ENCODE measurements at places on chromosomes 13 and 19. TPM values are rescaled to one million over a fixed set of nuclear protein-coding genes. Genes with fewer than 3 reads are reported as not detected.

DNA sequence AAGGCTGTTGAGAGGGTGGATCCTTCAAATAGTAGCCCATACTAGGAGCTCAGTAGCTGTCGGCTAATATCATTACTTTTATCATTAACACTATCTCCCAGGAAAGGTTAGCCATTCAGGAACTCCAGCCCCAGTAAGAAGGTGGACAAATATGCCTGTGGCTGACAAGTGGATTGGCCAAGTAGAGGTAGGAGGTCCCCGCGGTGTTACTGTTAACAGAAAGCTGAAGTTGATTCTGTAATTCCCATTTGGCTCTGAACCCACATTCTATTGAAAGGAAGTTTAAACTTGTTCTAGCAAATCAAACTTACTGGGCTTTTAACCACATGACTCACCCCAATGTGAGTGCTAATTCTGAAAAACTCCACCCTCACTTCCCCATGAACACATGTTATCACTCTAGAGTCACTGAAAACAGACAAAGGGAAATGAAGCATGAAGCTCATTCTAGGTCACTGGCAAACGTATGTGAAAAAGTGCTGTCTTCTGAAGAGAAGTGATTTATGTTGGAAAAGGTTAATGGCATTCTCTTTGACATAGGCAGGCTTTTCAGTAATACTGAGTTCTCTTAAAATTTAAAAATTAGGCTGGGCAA lies 273.5 kb downstream of the FGF14 start:
- no peak for DNase-seq

The KLK7 gene
- not detected for total RNA-seq

The ZNF772 gene
- total RNA-seq, result 5.9 TPM

The BST2 gene
- total RNA-seq, result 271 TPM

GRCh38 chr19:15986701-15987100 lies 37.9 kb downstream of the OR10H4 start:
- DNase-seq, result no peak

DNA sequence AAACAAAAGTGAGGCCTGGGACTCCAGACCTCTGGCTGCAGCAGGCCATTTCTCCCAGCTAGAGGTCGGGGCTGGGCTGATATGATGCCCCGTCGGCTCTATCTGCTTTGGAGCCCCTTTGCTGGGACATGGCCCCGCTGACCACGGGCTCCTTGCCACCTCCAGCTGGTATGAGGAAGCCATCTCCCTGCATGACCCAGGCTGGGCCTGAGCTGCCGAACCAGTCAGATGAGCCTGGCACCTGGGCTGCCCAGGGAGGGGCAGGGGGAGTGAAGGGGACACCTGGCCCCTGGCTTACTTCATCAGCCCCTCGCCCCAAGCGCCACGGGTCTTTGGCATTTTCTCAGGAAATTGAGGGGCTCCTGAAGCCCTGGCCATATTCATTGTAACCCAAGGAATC lies 7.8 kb downstream of the ZSWIM4 start:
- DNase-seq, result no peak

GRCh38 chr13:94177041-94177440 lies 302.4 kb downstream of the DCT start:
- DNase-seq, result no peak
